Stimulated activated CD4-positive, alpha-beta T cell treated with anti-CD3 and anti-CD28 coated beads, TNF-alpha, amount 100 ng/mL, for 1 hour (primary cell): ENCODE measurements at places on chromosomes 5 and 9.
A peak's percentile ranks its signal among the peaks of the same experiment; 100 is the strongest.

GRCh38 chr9:135226369-135227050, 139.0 kb downstream of the OLFM1 start:
- no peak for DNase-seq

- DNase-seq, result no peak
Observed at GRCh38 chr5:26569929-26570258, 468.5 kb downstream of the CDH9 start.

DNA sequence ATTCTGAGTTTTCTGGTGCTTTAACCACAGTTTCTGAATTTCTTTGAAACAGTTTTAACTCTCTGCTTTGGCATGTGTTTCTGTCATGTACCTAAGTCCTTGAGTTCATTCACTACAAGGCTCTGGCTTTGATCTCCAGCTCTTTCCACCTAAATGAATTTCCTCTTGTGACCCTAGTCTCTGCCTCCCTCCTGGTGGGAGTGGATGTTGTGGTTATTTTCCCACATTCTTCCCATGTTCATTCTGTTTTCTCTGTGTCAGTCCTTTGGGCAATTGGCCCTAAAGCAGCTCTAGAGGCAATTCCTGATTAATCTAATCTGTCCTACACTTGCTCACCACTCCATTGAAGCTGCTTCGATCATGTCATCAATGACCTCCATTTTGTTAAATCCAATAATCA, 28.4 kb upstream of the DPYSL3 start:
- no peak for DNase-seq

- no peak for DNase-seq
Observed at GRCh38 chr5:160233215-160233614, 3.9 kb downstream of the FABP6 start.

- DNase-seq, result no peak
Observed at GRCh38 chr5:3377831-3378230, 217.8 kb upstream of the IRX1 start.

DNA sequence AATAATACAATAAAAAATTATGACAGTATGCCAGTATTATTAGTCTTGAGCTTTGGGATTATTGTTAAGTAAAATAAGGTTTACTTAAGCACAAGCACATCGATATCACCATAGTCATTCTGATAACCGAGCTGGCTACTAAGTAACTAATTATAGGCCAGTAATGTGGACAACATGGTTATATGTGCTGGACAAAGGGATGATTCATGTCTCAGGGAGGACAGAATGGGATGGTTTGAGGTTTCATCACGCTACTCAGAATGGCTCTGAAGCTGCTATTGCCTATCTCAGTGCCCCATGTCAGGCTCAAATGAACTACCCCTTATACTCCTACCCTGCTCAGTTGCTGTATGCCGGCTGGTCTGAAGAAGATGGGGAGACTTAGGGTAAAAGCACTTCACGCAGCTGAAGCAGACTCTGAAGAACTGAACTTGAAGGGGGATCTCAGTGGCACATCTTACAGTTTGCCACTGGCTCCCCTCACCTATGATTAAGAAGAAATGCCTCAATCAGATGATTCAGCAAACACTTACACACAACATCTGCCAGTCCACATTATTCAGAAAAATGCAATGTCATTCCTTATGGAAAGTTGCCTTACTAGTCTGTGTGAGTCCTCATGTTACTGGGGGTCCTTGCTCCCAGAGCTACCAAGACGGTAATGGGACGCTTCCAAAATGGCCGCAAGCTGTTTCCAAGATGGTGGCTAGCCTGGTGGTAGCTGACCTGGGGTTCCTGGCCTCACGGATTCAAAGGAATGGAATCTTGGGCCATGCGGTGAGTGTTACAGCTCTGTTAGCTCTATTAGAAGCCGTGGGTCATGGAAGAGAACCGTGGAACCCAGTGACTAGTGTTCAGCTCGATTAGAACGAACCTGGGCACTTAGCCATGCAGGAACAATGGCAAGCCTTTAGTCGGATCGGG, 1098.6 kb downstream of the TAF11L14 start:
- DNase-seq, result no peak

DNA sequence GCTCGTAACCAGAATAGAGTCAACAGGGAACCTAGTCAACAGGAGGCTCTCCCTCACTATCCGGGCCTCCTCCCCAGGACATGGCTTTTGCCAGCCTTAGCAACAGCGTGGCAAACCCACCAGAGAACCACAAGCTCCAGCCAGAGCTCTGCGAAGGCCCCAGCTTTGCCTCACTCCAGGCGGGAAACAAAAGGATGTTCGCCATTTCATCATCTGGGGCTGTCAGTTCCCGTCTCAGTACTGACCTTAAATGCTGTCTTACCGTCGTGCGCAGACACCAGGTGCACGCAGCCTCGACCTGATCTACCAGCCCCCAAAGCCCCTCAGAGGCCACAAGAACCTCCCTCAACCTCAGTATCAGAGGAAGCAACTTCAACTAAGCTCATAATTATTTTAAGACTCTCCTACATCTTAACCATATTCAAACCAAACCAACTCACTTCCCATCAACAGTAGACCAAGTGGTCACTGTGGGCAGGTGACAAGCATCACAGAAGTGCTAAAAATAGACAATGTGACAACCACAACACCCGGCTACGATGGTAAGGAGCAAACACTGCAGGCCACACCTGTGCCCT, 71.4 kb downstream of the SEMA4D start:
- no peak for DNase-seq

GRCh38 chr9:128276574-128277270, 646 bp downstream of the SWI5 start:
- DNase-seq, result no peak

DNA sequence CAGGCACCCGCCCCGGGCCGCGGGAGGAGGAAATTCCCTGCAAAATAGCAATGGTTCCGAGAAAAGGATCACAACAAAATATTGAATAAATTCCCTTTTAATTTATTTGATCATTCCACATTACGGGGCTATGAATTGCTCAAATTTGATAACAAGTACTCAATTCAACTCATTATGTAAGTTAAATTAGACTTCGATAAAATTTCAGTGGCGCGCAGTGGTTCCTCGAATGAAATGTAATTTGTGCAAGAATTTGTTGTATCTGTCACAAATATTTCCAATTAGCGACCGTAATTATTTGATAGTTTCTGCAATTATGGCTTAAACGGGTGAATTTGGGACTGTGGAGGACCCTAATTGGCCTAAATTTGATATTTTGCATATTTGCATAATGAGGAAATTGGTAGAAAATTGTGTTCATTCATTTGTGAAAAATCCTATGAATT, 76.0 kb upstream of the TBCA start:
- no peak for DNase-seq

DNA sequence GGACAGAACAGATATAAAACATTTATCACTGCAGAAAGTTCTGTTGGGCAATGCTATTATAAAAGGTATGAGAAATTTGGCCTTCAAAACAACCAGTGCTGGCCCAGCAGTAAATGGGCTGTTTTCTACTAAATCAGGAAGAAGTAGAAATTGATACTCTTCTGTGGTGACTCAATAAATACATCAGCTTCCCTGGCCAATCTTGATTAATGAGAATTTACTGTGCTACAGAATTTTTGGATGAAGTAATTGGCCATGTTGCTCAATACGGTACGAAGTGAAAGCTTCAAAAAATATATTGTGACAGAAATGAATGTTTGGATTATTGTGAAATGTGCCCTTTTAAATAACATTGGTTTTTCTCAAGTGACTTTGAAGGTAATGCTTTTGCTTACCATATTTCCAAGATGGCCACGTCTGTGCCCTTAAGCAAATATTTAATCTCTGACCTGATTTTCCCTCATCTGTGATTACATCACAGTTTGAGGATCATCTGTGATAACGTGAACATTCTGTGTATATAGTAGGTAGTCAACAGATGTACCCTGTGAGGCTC, 4.2 kb downstream of the DNAJA1 start:
- DNase-seq, result no peak

GRCh38 chr9:114787214-114787613, 18.6 kb downstream of the TNFSF15 start:
- DNase-seq, result no peak

- no peak for DNase-seq
Observed at GRCh38 chr9:70880535-70880934, 240.9 kb downstream of the TRPM3 start.

DNA sequence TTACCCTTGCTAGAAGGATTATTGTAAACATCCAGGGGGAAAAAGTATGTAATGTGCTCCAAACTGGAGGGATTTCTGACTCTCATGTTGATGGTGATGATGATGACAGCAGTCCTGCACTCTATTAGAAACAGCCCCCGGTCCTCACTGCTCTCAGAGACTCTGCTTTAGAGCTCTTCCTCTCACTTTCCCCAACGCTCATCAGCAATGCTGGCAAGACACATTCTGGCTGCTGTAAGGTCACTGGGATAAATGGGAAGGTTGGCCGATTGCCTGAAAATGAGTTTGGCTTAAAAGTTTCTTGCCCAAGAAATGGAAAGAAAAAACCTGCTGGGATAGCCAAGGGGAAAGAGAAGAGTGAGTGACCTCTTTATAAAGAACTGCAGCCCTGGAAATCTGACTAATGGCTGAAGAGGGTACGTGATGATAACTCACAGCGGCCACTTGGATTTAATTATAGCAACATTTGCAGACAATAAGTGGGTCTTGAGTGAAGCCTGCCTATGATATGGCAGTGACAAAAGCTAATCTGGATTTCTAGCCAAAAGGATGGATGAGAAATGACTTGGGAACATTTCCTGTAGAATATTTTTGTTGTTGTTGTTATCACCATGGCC, 235.8 kb downstream of the TMEM38B start:
- DNase-seq, result no peak

DNA sequence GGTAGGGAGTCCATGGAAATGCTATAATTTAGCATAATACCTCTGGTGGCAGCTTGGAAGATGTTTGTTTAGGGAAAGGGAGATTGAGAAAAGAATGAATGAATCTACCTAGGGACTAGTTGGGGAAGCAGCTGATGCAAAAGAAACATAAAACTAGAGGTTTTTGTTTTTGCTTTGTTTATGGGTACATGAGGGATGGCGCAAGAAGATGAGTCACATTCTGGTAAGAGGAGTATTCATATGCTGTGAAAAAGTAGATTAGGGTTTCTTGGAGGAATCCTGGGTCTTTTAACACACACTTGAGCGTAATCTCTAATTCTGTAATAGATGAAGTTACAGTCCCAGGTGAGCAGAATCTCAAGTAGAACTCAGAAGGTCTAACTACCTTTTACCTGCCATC, 17.1 kb downstream of the C9orf43 start:
- no peak for DNase-seq

GRCh38 chr5:37900692-37901091, 60.9 kb upstream of the GDNF start:
- DNase-seq, result no peak

DNA sequence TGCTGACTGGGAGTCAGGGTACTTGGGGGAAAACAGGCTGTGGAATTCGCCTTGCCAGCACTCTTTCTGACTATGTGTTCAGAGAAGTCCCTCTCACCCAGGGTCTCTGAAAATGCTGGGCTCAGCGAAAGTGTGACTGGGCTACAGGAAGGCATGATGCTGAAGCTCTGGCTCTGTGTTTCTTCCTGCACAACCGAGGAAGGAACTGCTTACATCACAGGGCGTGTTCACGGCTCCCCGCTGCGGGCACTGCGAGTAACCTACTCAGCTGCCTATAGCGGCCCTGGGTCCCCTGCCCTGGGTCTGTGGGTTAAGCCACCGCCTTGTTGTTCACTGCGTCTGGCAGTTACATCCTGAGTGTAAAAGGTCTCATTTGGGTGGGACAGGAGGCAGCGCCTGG, 222.4 kb upstream of the IRX4 start:
- DNase-seq, result no peak

DNA sequence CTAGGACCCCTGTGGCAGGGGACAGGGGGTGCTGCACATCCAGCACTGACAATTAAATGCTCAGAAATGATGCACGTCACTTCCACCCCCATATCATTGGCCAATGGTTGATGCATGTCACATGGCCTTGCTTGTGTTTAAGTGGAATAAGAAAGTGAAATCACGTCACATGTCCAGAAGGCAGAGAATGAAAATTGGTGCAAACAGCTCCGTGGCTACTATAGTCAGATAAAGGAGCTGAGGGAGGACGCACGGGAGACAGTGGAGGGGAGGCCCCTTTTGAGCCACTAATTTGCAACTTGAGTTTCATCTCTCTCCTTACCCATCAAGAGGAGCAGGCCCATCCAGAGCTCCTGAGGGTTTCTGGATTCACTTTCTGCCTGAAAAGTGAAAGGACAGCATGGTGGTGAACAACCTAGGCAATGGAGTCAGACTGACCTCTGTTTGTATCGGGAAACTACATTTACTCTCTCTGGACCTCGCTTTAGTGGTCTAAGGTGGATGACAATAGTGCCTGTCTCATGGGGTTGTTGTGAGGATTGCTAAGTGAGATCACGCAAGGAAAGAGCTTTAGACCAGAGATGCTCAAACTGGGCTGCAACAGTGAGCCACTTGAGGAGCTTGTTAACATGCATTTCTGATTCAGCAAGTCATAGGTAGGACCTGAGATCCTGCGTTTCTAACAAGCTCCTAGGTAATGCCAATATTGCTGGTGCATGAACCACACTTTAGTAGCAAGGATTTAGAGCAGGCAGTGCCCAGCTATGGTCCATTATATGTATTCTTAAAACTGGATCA, 133.9 kb upstream of the ADRA1B start:
- no peak for DNase-seq

DNA sequence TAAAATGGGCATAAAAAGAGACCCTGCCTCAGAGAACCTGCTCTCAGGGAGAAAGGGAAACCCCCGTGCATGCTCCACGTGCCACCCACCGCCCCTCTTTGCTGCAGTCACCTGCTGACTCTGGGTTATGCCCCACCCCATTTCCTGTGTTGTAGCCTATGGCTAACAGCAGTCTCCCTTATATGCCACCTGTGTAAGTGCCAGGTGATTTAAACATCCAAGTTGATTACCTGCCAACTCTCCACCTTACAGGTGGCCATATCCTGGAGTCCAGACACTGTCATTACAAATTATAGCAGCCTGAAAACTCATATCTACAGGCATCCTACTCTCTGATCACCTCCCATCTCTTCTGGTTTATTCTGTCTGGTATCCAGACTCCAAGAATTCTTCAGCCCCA, 242.6 kb downstream of the HSPA4 start:
- no peak for DNase-seq

- DNase-seq, result peak; percentile 63
Observed at GRCh38 chr9:128026255-128026772, 40.8 kb downstream of the NAIF1 start.

- no peak for DNase-seq
Observed at GRCh38 chr5:178489271-178489976, 100.8 kb downstream of the COL23A1 start.

- DNase-seq, result no peak
Observed at GRCh38 chr9:125986966-125987365, 239.8 kb downstream of the PBX3 start.

GRCh38 chr5:72566746-72567145, 59.5 kb upstream of the ZNF366 start:
- DNase-seq, result no peak

GRCh38 chr5:82640916-82641315, 362.8 kb upstream of the RPS23 start:
- DNase-seq, result no peak
